ENCODE measurements at places on chromosomes 4 and X.
A peak's percentile ranks its signal among the peaks of the same experiment; 100 is the strongest.

DNA sequence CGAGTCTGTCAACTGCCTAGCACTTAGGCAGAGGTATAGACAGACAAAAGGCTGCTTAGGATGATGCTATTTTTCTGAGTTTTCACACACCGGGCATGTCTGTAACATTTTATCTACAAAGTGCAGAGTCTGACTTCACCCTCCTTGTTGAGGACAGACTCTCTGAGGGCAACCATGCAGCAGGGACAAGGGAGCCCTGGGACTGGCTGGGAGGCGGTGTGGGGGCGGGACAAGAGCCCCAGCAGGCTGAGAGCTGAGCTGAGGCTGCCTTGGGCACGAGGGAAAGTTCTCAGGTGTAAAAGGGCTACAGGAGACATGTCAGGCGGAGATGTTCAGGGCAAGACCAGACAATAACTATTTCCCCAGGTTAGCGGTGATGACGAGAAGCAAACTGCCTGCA is 81.6 kb downstream of the GATB start:
- peak; percentile 18 for DNase-seq

DNA sequence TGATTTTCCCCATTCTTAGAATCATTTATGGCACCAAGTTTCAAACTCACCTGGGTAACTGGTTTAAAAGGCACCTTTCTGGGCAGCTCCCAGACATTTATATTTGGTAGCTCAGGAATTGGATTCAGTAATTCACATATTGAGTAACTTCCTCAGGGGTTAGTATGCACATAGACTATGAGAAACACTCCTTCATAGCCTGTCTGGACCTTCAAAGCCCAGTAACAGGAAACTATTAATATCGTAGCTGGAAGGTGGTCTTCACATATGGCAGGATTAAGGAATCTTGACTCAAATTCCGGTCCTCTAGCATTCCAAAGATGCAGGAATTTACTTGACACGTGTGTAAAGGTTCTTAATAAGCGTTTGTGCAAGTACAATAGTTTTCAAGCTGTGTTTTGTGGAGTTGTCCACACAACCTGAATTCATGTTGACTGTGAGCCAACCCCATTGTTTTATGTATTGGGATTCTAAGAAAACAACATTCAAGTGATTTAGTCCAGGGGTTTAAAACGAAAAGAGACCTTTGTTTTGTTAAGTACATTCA is 78.4 kb downstream of the PLS3 start:
- no peak for DNase-seq

GRCh38 chr4:183478123-183478522 is 26.7 kb upstream of the ING2 start:
- DNase-seq = no peak

- DNase-seq = no peak
Observed at GRCh38 chrX:118526149-118526548, 30.5 kb downstream of the DOCK11 start.

DNA sequence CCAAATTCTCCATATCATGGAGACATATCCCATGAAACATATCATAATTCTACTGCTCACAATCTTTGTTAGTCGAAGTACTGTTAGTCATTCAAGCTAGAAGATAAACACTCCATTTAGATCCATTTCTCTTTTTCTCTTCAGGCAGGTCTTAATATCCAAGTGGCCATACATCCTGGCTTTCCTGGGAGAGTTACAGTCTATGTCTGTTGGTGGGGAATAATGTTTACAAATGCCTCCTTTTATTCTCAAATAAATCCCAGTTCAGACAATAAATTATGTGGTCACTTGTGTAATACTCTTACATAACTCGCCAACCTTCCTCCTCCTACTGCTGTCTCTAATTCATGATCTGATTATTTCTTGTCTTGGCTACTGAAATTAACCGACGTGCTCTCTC is 82.1 kb downstream of the VCX3B start:
- DNase-seq = no peak

DNA sequence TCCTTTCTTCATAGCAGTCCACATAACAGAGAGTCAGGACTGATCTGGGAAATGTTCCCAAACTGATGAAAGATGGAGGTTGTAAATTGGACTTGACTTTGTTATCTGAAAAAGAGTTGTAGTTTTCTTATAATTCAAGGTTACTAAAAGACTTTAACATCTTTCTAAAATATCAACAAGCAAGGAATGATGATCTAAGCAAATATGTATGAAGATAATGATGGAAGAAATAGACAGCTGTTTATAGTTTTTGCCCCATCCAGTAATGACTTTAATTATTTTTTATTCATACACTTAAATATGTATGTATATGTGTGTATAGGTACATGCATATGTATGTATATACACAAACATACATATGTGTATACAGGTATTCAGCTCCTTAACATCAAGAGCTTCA is 411.1 kb upstream of the SPOCK3 start:
- DNase-seq = no peak

GRCh38 chr4:55175779-55176231 is 50.4 kb upstream of the KDR start:
- no peak for DNase-seq

DNA sequence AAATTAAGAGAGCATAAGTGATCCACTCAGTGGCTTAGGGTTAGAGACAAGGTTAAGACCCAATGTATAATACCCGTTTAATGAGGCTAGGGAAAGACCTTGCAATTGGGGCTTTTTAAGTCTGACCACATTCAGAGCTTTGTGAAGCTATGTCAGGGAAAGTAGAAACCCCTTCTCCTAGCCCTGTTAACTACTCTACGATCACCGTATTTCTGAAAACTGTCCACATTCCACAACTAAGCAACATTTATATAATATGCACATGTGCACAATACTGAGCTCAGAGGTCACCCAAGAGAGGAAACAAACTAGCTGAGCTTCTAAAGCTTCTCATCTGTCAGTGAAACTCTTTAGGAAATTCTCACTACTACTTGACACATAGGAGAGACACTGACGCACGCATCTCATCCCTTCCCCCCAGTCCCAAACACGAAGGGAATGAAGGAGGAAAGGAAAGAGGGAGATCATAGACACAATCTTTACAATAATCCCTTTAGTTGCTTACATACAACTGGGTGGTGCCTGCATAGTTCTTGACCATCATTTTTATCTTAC is 56.2 kb downstream of the METTL14 start:
- no peak for DNase-seq

- DNase-seq = peak; percentile 74
Observed at GRCh38 chrX:21374163-21374993, at the start of gene CNKSR2. Gene CNKSR2 (plus strand): TSS chrX:21374418. CDS start chrX:21374898, 480 bp downstream.

DNA sequence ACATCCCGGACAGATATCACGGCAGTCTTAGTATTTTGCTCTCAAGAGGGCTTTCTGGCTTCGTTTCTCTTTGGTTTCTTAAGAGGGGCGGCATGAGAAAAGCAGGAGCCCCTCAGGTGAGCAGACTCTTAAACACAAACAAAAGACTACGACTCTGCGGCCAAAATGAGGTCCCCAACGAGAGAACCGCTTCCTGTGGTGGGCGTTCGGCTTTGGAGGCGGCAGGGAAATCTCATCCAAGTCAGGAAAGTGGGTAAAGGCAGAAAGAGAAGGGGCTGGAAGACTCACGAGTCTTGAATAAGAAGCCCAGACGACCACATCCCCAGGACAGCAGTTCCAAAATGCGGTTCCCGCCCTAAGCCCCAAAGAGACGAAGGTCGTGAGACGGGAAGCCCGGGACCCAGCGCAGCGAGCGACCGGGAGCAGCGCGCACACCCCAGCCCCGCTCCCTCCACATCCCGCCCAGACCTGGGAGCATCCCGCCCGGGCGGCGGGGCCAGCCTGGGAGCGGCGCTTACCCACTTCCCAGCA is 409 bp downstream of the UGDH start:
- DNase-seq = no peak

- no peak for DNase-seq
Observed at GRCh38 chr4:133524369-133524768, 375.3 kb downstream of the PCDH10 start.

DNA sequence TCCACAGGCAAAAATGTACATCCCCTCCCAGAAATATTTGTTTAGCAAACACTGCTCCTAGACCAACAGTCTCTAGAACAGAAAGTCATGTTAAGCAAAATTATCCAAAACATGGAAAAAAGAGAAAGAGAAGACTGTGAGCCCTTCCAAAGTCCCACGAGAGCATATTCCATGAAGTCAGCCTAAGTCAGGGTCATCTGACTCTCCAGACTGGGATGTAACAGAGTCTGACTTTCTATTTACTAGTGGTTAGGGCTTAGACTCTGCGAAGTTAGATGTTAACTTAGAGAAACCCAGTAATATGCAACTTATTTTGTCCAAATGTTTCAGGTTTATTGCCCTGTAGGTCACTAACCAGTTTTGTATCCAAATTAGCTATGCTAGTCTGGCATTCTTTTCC is 102.3 kb downstream of the MID1 start:
- DNase-seq = no peak

DNA sequence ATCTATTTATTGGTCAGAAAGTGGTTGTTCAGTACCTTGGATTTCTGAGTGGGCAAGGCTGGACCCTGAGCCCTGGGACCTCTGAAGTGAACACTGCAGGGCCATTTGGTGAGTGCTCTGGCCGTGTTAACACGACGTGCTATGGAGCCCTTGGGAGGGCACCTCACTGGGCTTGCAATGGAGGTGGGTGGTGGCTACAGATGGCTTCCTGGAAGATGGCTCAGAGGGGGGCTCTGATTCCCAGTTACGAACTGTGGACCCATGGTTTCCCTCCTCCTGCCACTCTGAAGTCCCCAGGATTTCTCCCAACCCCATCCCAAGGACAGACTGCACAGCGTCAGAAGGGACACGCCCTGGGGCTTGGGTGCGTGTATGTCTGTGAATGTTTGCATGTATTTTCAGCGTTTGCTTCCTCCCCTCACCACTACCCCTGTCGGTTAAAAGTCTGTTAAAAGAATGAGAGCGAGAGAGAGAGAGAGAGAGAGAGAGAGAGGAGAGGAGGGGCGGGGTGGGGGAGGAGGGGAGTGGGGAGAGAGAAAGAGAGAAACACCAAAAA is 3.7 kb upstream of the RHOH start:
- no peak for DNase-seq

DNA sequence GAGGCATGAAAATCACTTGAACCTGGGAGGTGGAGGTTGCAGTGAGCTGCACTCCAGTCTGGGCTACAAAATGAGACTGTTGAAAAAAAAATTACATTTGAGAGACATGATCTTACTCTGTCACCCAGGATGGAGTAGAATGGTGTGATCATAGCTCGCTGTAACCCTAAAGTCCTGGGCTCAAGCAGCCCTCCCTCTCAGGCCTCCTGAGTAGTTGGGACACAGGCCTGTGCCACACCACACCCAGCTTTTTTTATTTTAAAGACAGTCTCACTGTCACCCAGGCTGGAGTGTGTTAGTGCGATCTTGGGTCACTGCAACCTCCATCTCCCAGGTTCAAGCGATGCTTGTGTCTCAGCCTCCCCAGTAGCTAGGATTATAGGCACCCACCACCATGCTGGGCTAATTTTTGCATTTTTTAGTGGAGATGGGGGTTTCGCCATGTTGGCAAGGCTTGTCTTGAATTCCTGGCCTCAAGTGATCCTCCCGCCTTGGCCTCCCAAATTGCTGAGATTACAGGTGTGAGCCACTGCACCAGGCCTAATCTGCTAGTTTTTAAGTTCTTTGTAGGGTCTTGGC is 6.1 kb downstream of the RPS3A start:
- DNase-seq = no peak

GRCh38 chr4:42302348-42302747 is 94.9 kb upstream of the SHISA3 start:
- DNase-seq = no peak

DNA sequence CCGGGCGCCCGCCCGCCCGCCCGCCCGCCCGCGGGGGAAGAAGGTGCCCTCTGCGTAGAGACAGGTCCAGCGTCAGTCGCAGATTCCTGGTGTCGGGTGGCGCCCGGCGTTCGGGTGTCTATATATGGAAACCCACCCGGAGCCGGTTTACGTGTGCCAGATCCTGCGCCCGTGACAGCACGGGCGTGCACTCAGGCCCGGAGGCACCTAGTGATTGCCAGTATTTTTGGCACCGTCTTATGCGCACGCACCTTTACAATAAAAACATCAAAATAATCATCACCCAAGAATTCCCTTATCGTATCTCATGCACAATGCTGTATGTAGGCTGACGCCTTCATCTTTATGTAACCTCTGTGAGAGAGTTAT is 519 bp downstream of the SLC25A4 start:
- peak; percentile 57 for DNase-seq

Data from right forelimb (tissue), 1 donor.